Stimulated activated CD4-positive, alpha-beta T cell treated with anti-CD3 and anti-CD28 coated beads, Interleukin-2, amount 100 ng/mL, for 24 hours (primary cell): ENCODE measurements at places on chromosomes 6 and 20.

GRCh38 chr6:129500958-129501739 is 208.8 kb downstream of the ARHGAP18 start:
- DNase-seq, result no peak

DNA sequence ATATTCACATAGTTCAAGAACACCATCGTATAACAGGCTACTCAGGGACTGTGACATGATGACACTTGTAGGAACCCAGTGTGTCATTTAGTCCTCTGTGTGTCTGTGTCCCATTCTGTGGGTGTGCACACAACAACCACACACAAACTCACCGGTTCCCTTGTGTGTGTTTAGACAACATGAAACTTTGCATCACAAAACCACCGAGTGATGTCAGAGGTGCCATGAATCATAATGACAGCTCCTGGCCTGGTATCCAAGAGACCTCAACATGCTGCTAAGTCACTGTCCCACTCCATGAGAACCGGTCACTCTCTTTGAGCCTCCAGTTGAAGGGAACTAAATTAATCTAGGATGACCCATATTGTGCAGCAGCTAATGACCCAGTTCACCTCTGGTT is 421.3 kb downstream of the PREX1 start:
- no peak for DNase-seq

- DNase-seq, result no peak
Measured at GRCh38 chr20:22768266-22769178, 184.2 kb upstream of the FOXA2 start.

DNA sequence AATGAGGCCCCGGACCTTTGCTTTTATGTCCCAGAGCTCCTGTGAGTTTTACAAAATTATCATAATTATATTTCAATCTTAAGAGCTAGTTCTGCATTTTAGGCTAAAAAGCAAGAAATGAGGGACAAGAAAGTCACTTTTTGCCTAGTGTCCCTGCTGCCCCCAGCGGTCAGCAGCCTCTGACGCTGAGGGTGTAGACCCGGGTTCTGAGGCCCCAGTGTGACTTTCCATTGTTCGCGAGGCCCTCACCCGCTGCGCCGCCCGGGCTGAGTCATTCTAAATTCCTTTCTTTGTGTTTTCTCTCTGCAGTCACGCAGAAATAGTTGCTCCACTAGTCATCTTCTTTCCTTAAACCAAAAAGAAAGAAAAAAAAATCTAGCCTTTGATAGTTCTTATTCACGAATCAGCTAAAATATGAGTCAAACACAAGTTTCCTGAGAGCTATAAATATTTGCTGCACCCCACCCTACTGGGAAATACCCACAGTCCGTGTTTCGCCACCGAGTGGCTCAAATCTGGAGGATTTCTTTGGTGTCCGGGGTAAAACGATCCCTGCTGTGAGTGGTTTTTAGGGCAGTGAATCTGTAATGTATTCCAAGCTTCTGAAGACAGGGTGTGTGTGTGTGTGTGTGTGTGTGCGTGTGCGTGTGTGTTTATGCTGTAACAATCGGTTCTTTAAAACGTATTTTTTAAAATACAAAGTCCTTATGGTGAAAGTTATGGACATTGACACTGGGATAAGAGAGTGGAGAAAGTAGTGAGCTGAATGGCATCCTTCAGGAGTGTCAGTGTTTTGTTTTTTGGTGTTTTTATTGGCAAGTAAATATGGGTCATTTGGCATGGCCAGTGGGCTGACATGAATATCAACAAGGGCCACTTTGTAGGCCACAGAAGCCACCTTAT is 59.7 kb upstream of the EEF1A1 start:
- peak; percentile 79 for DNase-seq

DNA sequence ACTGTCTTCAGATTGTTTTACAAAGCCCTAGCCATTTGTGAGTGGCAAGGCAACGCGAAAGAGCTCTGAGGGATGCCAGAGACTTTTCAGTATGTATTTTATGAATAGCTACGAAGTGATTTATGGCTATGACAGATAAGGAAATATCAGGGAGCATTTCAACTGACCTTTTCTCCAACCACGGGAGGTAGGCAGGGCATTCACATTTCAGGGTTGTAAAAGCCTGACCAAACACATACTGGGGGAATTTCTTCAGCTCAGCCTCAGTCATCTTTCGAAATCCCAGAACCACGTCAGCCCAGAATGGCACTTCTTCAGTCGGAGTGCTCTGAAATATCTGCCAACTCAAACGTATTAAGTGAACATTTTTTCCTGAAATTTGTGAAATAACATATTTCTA is 10.8 kb downstream of the DDO start:
- DNase-seq, result no peak

DNA sequence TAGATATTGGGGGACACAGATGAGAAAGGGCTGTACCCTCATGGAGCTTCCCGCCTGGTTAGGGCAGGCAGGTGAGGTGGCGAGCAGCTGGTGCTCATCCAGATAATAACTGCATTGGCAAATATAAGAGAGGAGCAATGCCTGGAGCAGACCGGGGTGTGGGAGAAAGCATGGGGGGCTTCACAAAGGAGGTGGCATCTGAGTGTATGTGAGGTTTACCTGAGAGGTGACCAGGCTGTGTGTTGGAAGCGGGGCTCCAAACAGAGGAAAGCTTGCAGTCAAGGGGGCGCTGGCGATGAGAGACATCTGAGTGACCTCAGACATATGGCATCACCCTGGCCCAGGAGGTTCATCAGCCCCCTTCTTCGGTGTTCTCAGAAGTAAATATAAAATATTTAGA is 72.1 kb upstream of the PMEPA1 start:
- no peak for DNase-seq

DNA sequence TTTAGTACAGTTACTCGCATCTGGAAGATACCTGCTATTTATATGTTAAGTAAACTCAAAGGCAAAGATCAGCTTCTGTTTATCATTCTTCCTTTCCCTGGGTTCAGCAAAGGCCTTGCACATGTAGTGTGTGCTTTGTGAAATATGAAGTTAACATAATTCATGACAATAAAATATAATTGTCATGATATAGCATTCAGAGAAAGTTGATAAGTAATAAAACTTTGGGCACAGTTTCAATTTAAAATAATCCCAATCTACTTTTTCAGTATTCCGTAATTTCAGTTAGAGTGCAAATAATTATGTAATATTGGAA is 51.9 kb upstream of the ZNF217 start:
- DNase-seq, result no peak

GRCh38 chr6:113464960-113465359 is 392.2 kb upstream of the MARCKS start:
- DNase-seq, result no peak

DNA sequence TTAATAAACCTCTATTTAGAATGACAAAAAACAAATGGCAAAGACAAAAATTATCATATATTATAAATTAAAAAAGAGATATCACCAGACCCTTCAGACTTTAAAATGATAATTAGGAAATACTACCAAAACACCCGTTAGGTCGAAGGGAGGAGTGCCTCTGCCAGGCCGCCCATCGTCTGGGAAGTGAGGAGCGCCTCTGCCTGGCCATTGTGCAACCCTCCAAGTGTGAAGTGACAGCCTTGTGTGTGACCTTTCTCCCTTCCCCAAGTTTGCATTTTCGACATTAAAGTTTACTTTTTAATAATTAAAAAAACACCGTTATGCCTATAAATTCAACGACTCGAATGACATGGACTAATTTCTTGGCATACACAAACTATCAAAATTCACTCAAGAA is 64.5 kb upstream of the TASP1 start:
- no peak for DNase-seq

GRCh38 chr6:42051268-42051653 is 937 bp downstream of the TAF8 start:
- DNase-seq, result no peak

DNA sequence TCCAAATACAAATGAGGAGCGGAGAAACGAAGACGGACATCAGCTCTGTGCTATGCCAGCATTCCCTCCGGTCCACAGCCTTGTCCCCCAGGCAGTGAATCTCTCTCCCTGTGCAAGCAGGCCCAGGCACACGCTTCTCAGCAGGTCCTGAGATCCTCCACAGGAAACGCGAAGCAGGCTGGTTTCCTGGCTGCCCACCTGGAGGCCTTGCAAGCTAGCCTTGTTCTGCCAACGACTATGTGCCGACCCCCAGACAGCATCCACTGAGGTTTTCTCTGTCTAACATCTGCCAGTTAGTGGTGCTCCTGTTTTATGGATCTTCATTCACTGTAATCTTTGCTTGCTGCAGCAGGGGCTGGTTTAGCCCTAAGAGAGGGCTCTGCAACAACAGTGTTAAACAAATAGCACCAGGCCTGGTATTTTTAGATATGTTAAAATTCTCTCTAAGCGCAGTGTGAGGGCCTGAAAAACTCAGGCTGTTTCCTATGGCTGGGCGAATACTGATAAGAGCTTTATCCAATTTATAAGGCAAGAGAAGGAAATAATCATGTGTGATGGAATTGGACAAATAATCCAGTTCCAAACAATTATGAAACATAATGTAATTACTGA is 386.0 kb upstream of the ARID1B start:
- no peak for DNase-seq

GRCh38 chr20:17885544-17885943 is 83.0 kb downstream of the SNX5 start:
- no peak for DNase-seq

DNA sequence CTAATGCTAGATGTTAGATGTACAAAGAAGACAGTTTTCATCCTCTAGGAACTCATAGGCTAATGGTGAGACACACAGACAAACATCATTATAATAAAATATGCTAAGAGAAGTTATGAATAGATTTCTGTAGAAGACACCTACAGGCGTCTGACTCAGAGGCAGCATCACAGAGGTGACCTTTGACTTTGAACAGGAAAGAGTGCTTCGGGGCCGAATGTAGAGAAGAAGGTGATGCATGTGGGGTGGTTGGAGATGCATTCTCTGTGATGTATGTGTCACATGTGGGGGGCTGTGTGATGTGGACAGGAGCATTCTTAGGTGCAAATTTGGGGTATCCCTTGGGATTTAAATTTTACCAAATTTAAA is 6.8 kb downstream of the GUCA1A start:
- peak; percentile 8 for DNase-seq

DNA sequence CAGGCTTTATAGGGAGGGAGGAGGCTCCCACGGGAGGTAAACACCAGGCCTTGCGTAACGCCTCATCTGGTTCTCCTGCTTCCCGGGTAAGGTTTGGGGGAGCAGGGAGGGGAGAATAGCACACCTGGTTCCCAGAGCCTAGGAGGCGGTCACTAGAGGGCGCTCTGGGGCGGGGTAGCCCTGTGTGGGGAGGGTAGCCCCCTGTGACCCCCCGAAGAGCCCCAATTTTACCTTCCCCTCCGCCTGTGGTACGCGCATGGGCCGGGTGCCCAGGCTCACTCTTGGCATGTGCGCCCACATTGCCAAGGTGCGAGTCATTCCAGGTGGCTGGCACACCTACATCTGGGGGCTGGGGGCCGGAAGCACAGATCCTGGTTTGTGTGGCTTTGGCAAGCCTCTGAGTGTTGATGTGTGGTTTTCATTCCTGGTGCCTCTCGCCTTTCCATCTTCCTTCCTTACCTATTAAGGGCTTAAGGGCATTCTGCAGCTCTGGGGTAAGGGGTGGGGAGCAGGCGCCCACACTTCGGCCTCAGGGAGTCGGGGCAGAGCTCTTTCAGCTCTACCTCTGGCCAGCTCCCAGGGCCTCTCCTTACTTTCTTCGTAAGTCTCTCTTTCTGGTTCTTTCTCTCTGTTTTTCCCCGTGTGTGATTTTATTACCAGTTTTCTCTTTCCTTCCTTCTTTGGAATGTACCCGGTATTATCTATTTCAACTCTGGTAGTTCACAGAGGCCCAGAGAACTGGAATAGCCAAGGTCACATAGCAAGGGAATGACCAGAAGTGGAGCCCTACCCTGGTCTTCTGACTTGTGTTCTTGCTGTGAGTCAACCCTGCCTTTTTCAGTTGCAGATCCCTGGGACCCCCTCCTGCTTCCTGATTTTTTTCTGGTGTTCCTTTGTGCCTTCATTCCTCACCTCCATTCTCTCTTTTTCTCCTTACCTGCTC is 492 bp upstream of the RNF39 start:
- no peak for DNase-seq

- DNase-seq, result no peak
Measured at GRCh38 chr20:59165396-59165795, 1.8 kb downstream of the ZNF831 start.

DNA sequence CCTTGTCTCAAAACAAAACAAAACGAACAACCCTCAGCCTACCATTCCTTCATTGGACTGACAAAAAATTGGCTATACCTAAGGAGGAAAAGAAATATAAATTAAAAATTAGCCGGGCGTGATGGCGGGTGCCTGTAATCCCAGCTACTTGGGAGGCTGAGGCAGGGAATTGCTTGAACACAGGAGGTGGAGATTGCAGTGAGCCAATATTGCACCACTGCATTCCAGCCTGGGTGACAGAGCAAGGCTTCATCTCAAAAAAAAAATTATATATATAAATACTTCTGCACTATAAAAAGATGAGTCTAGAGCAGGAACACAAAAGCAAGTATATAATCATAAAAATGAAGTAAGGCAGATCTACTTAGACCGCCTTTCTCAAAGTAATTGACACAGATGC is 109.8 kb downstream of the CRYBG1 start:
- DNase-seq, result no peak

- no peak for DNase-seq
Measured at GRCh38 chr6:82588020-82588419, 224.4 kb downstream of the TPBG start.

DNA sequence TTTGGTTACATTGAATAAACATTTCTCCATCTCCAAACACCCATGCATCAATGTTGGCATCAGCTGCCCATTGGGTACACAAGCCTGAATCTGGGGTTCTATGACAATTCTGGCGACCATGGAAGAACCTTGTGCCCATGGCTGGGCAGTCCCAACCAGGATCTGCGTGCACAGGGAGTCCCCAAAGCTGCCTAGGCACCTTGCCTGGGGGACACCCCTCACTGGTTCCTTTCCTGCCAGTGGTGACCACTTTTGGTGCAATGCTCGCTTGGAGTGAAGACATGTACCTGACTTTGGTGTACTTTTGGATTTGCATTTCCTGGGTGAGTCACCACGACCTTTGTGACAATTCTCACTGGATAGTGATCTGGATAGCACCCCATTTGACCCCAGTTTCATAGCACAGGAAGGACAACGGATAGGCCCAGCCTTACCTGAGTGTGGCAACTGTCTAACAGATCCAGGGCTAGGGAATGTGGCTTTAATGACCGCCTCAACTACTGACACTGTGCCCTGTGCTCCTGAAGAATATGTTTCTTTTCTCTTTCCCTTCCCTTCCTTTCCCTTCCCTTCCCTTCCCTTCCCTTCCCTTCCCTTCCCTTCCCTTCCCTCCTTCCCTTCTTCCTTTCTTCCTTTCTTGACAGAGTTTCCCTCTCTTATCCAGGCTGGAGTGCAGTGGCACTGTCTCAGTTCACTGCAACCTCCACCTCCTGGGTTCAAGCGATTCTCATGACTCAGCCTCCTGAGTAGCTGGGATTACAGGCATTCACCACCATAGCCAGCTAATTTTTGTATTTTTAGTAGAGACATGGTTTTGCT is 7.1 kb downstream of the SPINT3 start:
- no peak for DNase-seq
